SJSA1 (cell line): ENCODE measurements at places on chromosomes 4 and X.
A peak's percentile ranks its signal among the peaks of the same experiment; 100 is the strongest.

DNA sequence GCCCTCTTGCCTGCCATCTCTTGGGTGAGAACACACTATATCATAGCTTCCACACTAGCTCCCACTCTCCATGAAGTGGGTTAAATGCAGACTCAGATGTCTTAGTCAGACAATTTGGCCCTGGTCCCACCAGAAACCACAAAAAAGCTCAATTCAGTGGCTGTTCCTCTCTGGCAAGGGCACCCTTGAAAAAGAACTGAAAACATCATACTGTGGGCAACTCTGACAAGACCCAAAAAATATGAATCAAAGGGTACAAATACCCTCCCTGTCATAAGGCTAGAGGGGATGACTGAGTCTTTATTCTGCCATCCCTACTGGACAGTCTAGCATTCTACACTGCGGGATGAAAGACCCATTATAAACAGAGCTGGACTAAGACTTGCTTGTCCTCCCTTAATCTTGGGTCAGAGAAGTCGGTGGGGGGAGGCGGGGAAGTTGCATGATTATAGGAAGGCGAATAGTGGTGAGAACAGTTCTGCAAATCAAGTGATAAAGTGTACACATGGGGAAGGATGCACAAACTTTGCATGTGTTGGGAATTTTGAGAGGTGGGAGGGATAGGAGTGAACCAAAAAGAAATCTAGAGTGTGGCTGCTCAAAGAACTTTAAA lies 172.1 kb downstream of the OPHN1 start:
- H3K4me1 ChIP-seq = no peaks in the 10 kb centered on the region
- H3K4me3 ChIP-seq = no peak overlapping the region
- H3K27me3 ChIP-seq = no peaks in the 10 kb centered on the region
- no peak overlapping the region for H3K27ac ChIP-seq

- no peak for DNase-seq
- no peaks in the 10 kb centered on the region for H3K27me3 ChIP-seq
- H3K4me3 ChIP-seq = no peak overlapping the region
- H3K27ac ChIP-seq = no peak overlapping the region
- H3K36me3 ChIP-seq = no peaks in the 10 kb centered on the region
These were observed 31.2 kb upstream of the UXT start for GRCh38 chrX:47690175-47690574.

- H3K4me1 ChIP-seq = no peaks in the 10 kb centered on the region
- H3K27me3 ChIP-seq = no peaks in the 10 kb centered on the region
- no peaks in the 10 kb centered on the region for H3K36me3 ChIP-seq
- DNase-seq = no peak
- no peak overlapping the region for H3K4me3 ChIP-seq
These were observed 28.5 kb downstream of the SRPX start for GRCh38 chrX:38192007-38192810.

GRCh38 chr4:169417629-169418282 lies 147.0 kb upstream of the SH3RF1 start:
- H3K4me1 ChIP-seq = peaks cover 34% of the 10 kb centered on the region
- DNase-seq = no peak
- H3K36me3 ChIP-seq = no peaks in the 10 kb centered on the region
- no peak overlapping the region for H3K4me3 ChIP-seq
- no peaks in the 10 kb centered on the region for H3K27me3 ChIP-seq

DNA sequence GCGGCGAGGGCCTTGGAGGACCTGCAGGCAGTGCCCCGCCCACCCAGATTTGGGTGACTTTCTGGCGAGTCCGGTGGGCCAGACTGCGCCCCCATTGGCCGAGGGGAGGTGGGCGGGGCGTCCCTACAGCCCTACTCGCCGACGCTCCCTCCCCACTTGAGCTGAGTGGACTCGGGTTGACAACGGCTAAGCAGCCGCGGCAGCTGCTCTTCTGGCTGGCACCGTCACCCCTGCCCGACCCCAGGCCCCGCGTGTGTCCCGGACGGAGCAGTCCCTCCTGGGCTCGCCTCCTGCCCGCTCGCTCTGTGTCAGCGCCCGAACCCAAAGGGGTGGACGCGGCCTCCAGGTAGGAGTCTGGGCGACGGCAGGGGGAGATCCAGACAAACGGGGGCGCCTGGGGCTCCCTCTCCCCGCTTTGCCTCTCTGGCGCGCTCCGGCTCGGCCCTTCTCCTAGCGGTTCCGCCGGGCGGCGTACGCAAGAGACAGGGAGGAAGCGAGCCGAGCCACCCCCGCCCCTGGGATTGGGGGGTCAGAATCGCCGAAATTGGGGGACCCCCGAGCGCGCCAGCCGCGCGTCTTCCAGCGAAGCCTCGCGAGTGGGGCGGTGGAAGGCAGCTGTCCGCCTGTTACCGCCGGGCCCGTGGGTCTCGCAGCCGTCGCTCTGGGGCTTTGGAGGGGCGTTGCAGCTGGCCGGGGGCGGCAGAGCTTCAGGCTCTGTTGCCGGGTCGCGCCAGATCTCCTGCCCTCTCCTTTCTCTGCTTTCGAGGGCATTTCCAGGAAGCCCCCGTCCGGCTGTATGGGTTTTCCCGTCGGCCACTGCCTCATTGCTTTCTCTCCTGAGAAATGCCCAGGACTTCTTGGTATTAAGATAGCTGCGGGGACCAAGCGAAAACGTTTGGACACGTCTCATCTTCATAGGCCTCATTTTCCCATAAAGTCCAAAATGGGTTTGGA lies 46.3 kb downstream of the STARD8 start:
- peak; percentile 61 for DNase-seq
- no peaks in the 10 kb centered on the region for H3K36me3 ChIP-seq
- peaks cover 11% of the 10 kb centered on the region for H3K4me1 ChIP-seq

- H3K4me3 ChIP-seq = no peak overlapping the region
- peaks cover 9% of the 10 kb centered on the region for H3K4me1 ChIP-seq
These were observed 82.1 kb downstream of the FIP1L1 start for GRCh38 chr4:53459548-53459947.

DNA sequence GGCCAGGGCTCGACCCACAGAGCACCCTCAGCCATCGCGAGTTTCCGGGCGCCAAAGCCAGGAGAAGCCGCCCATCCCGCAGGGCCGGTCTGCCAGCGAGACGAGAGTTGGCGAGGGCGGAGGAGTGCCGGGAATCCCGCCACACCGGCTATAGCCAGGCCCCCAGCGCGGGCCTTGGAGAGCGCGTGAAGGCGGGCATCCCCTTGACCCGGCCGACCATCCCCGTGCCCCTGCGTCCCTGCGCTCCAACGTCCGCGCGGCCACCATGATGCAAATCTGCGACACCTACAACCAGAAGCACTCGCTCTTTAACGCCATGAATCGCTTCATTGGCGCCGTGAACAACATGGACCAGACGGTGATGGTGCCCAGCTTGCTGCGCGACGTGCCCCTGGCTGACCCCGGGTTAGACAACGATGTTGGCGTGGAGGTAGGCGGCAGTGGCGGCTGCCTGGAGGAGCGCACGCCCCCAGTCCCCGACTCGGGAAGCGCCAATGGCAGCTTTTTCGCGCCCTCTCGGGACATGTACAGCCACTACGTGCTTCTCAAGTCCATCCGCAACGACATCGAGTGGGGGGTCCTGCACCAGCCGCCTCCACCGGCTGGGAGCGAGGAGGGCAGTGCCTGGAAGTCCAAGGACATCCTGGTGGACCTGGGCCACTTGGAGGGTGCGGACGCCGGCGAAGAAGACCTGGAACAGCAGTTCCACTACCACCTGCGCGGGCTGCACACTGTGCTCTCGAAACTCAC lies 3.6 kb downstream of the MID1IP1 start:
- H3K4me3 ChIP-seq = peak overlapping the region; percentile 75
- no peak for DNase-seq

GRCh38 chr4:16838226-16838875 lies 60.1 kb downstream of the LDB2 start:
- no peaks in the 10 kb centered on the region for H3K4me1 ChIP-seq
- no peaks in the 10 kb centered on the region for H3K27me3 ChIP-seq
- DNase-seq = no peak

GRCh38 chr4:3318561-3319021 lies 25.8 kb downstream of the RGS12 start:
- H3K4me1 ChIP-seq = no peaks in the 10 kb centered on the region
- no peak overlapping the region for H3K4me3 ChIP-seq
- no peak for DNase-seq
- no peak overlapping the region for H3K27ac ChIP-seq
- H3K36me3 ChIP-seq = peaks cover 11% of the 10 kb centered on the region
- H3K27me3 ChIP-seq = no peaks in the 10 kb centered on the region

DNA sequence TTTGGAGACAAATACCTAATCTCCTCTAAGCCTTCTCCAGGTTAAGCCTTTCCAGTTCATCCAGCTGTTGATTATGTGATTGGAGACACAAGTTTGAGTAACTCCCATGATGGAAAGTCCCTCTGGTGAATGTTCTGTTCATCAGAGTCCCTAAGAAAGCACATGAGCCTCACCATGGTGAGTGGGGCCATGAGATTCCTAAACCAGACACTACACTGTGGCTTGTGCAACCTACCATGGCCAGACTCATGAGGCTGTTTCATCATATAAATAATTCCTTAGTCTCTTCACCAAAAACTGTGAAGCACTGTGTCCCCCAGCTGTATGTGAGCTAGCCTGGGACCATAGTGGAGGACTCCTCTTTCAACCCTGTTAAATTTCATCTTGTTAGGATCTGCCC lies 14.4 kb downstream of the PKD2 start:
- H3K4me1 ChIP-seq = peaks cover 18% of the 10 kb centered on the region
- H3K27me3 ChIP-seq = no peaks in the 10 kb centered on the region
- no peak overlapping the region for H3K4me3 ChIP-seq

GRCh38 chrX:14354521-14354920 lies 174.8 kb upstream of the GLRA2 start:
- no peak overlapping the region for H3K4me3 ChIP-seq
- H3K4me1 ChIP-seq = peaks cover 39% of the 10 kb centered on the region
- H3K27ac ChIP-seq = no peak overlapping the region
- H3K36me3 ChIP-seq = no peaks in the 10 kb centered on the region

GRCh38 chr4:151876381-151876988 lies 115.7 kb upstream of the GATB start:
- H3K27me3 ChIP-seq = no peaks in the 10 kb centered on the region
- no peak overlapping the region for H3K27ac ChIP-seq
- no peaks in the 10 kb centered on the region for H3K36me3 ChIP-seq

DNA sequence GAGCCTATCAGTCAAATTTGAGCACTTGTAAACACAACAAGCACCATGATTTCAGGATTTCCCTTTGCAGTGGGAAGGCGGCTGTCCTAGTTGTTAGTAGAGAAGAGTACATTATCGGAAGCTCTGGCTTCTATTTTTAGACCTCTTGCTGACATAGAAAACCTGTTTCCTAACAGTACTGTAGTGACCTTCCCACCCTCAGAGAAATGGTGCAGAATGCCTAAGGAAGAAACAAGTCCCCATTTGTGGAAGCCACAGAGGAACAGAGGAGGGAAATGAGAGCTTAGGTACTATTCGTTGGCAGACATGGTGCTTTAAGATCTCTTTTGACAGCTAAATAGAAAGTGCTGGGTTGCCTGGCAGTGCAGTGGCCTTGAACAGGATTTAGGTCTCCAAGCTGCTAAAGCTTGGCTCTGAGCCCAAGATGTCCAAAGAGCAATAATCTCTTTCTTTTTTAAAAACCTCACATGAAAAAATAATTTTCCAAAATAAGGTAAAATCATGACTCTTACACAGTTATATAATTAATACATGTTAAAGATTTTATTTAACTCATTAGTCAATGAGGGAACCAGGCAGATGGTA lies 24.9 kb downstream of the GLRA2 start:
- no peaks in the 10 kb centered on the region for H3K36me3 ChIP-seq
- no peak for DNase-seq
- H3K27ac ChIP-seq = no peak overlapping the region
- H3K27me3 ChIP-seq = no peaks in the 10 kb centered on the region

- no peak overlapping the region for H3K4me3 ChIP-seq
- no peaks in the 10 kb centered on the region for H3K4me1 ChIP-seq
- no peaks in the 10 kb centered on the region for H3K36me3 ChIP-seq
- H3K27ac ChIP-seq = no peak overlapping the region
- no peaks in the 10 kb centered on the region for H3K27me3 ChIP-seq
These were observed 12.0 kb upstream of the CD38 start for GRCh38 chr4:15765910-15766697.

DNA sequence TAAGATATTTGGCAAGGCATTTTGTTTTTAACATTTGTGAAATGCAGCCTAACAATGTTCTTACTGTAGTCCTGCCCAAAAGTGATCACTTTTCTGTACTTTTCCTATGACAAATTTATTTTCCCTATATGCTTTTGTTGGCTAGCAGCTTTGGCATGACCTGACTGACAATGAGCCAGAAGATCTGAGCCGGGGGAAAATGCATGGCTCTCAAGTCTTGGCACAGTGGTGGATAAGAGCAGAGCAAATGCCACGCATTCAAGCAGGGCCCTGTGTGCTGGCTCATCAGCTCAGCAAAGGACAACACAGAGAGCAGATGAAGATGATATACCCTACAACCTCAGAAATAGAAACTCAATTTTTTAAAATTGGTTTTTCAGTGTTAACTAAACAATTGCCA lies 187.3 kb downstream of the ANAPC10 start:
- no peaks in the 10 kb centered on the region for H3K27me3 ChIP-seq
- no peak overlapping the region for H3K27ac ChIP-seq
- DNase-seq = no peak
- H3K4me1 ChIP-seq = peaks cover 13% of the 10 kb centered on the region
- H3K36me3 ChIP-seq = no peaks in the 10 kb centered on the region
